ENCODE measurements at places on chromosomes 1 and 21. TPM values are rescaled to one million over a fixed set of nuclear protein-coding genes. Genes with fewer than 3 reads are reported as not detected.

The CCSAP gene
- total RNA-seq = 3.6 TPM

The PADI2 gene
- total RNA-seq = not detected

The G0S2 gene
- total RNA-seq = 4.6 TPM

The OR6K3 gene
- 0.19 TPM for total RNA-seq

The TMPRSS2 gene
- not detected for total RNA-seq

The SLC30A2 gene
- not detected for total RNA-seq

The SPATA6 gene
- 1.5 TPM for total RNA-seq

The PIK3R3 gene
- 14.9 TPM for total RNA-seq

The PRMT6 gene
- 23.3 TPM for total RNA-seq

The TMEM9 gene
- total RNA-seq = 46.7 TPM

The LIN28A gene
- total RNA-seq = not detected

The CFAP107 gene
- not detected for total RNA-seq

The FNDC10 gene
- 2.6 TPM for total RNA-seq

The ZNF697 gene
- total RNA-seq = 24.5 TPM

The HSD3B2 gene
- not detected for total RNA-seq

The ALDH4A1 gene
- 8.8 TPM for total RNA-seq

The RASAL2 gene
- 50.5 TPM for total RNA-seq

The FCRL5 gene
- total RNA-seq = not detected

The LAPTM5 gene
- 46.6 TPM for total RNA-seq

The SH2D5 gene
- total RNA-seq = 0.98 TPM

The ERG gene
- total RNA-seq = 170 TPM

The MPL gene
- total RNA-seq = 0.10 TPM

The FCRL1 gene
- not detected for total RNA-seq

The S100A8 gene
- total RNA-seq = not detected

The PTGFRN gene
- total RNA-seq = 97.0 TPM

The RNU1-3 gene
- under 0.01 TPM for total RNA-seq

The TRIM67 gene
- total RNA-seq = not detected

All from vein endothelial cell (primary cell).